Endothelial cell of coronary artery (primary cell): ENCODE measurements at places on chromosomes 11 and 22. TPM values are rescaled to one million over a fixed set of nuclear protein-coding genes. Genes with fewer than 3 reads are reported as not detected.

NFRKB gene
- 14.5 and 17.6 TPM in 2 replicates for total RNA-seq

LAYN gene
- 6.0 and 7.2 TPM in 2 replicates for total RNA-seq

C1QTNF5 gene
- 58.2 and 65.6 TPM in 2 replicates for total RNA-seq

CD248 gene
- under 0.01 and 1.1 TPM in 2 replicates for total RNA-seq

KCNQ1 gene
- 0.09 TPM in 1 of 2 replicates, not detected in the other for total RNA-seq

KREMEN1 gene
- 0.27 and 0.38 TPM in 2 replicates for total RNA-seq

OR6T1 gene
- not detected in 2 replicates for total RNA-seq

C22orf31 gene
- total RNA-seq, result not detected in 2 replicates

GSTT2B gene
- 3.8 and 5.1 TPM in 2 replicates for total RNA-seq

SCGB2A2 gene
- total RNA-seq, result not detected in 2 replicates

OR51G1 gene
- not detected in 2 replicates for total RNA-seq

CALCA gene
- not detected in 2 replicates for total RNA-seq

KRTAP5-1 gene
- not detected in 2 replicates for total RNA-seq

TRPC6 gene
- total RNA-seq, result not detected in 2 replicates

WNT7B gene
- total RNA-seq, result under 0.01 TPM in 1 of 2 replicates, not detected in the other

MOGAT2 gene
- not detected in 2 replicates for total RNA-seq

DDI1 gene
- total RNA-seq, result not detected in 2 replicates

VWCE gene
- total RNA-seq, result 1.9 and 4.1 TPM in 2 replicates

MORC2 gene
- total RNA-seq, result 13.1 and 18.4 TPM in 2 replicates

CCDC188 gene
- 6.4 and 6.7 TPM in 2 replicates for total RNA-seq

MTNR1B gene
- not detected in 2 replicates for total RNA-seq

MRGPRX4 gene
- not detected in 2 replicates for total RNA-seq

CCDC15 gene
- 1.0 and 1.6 TPM in 2 replicates for total RNA-seq

MMP12 gene
- total RNA-seq, result 0.28 TPM in 1 of 2 replicates, not detected in the other
